ENCODE measurements at places on chromosomes 2 and 18.

DNA sequence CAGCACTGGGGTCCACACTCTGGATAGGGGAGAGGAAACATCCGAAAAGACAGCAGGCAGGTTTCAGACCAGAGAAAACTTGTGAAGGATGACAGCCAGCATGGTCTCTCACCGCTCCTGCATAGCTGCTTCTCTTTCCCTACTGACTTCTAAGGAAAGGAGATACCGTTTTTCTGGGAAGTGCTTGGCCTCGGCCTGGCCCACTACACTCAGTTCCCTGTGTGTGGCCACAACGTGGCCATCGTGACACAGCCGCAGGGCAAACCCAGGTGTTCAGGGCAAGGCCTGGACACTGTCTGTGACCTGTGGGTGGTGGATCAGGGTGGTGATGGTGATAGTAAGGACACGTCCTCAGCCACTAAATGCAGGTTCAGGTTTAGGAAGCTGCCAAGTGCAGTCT, 34.2 kb upstream of the ACAA2 start:
- DNase-seq = no peak

DNA sequence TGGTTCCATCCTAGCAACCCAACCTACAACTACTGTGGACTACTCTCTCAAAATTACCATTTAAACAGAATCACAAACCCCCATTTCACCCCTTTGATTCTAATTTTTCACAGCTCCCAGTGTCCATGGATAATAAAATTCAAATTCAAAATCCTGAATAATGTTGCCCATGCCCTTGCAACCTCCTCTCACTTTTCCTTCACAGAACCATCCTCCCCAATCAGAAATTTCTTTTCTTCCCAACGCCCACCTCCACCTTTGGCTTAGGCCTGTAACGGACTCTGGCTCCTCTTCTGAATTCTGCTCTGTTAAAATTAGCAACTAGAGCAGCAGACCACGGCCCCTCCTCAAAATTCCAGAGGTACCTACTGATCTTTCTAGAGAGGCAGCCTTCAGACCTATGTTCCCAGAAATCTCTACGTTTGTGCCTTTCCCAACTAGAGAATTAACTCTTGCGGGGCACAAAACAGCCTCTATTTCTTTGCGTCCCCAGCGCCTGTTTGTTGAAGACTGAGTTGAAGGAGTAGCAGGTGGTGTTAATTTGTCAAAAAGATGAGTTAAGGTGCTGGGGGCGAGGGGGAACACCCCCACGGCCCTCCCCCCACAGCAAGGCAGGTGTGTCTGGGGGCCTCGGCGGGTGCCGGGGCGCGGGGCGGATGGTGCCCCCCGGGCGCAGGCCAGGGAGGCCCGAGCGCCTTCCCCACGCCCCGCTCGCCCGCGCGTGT, 428 bp upstream of the MAP3K20 start:
- peak; percentile 38 for DNase-seq

DNA sequence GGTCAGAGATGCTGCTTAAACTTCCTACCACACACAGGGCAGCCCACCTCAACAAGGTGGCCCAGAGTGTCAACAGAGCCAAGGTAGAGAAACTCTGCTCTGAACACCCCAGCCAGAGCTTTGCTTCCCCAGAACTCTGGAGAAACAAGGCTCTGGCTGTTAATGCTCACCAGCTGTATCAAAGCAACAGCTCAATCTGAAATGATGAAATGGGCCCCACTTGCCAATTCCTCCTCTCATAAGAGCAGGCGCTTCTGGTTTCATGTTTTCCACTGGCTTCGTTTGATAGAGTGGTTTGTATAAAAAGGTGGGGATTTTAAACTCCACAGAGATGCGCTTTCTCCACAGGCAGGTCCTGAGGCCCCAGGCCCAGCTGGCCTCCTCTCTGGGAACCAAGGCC, 60.9 kb upstream of the TFCP2L1 start:
- no peak for DNase-seq

DNA sequence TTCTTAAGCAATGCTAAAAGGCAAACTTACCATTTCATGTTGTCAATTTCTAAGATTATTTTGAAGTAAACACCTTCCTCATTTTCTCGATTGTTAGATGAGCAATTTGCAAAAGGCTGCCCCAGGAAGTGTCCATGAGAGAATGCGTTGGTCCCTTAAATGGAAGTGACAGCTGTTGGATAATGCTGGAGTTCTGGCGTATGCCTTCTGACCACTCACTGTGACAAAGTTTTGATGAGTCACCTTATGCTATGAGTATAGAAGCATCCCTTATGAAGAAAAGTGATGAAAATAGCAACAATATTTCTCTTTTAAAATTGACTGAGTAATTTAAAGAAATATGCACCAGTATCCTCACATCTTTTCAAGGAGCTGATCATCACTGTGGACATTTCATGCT, 1497.5 kb downstream of the DPP10 start:
- DNase-seq = no peak

DNA sequence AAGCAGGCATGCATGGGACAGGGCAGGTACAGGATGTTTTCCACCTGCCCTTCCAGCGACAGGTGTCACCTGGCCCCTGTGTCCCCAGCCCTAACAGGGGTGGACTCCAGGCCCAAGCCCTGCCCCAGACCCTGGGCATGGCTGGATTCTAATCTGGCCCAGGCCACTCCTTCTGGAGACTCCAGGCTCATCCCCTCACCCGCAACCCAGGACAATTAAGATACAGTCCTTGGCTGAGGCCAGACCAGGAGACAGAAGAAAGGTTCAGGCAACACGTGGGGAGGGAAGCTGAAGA, 9.5 kb downstream of the BIN1 start:
- DNase-seq = no peak

GRCh38 chr2:48467637-48468036, 62.3 kb upstream of the STON1 start:
- DNase-seq = no peak

GRCh38 chr2:181149056-181149455, 168.7 kb downstream of the UBE2E3 start:
- no peak for DNase-seq

DNA sequence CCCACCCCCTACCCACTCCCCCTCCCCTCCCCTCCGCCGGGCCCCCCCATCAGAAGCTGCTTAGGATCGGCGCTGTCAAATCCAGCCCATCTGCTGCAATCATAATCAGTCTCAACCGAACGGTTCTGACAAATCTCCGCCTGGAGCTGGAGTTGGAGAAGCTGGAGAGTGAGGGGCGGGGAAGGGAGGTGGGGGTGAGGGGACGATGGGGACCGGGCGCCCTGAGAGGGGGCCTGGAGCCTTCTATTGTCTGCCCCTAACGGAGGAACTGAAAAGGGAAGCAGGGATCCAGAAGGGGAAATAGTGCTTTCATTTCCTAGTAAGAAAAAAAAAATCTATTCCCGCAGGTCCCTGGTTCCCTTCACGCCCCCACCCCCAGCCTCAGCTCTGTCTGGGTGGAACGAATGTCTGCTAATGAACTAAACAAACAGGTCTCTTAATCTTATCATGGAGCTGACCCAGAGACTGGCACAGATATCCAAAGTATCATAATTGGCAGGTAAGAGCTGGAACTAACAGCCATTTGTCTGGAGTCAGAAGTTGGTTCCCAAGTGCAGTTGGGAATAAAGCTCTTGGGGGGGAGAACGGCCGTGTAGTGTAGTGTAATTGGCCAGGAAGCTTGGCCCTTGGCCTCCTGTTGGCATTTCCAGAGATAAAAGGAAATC, 301.2 kb downstream of the NCKAP5 start:
- DNase-seq = peak; percentile 10

GRCh38 chr2:170284205-170284604, 106.3 kb downstream of the MYO3B start:
- DNase-seq = no peak

GRCh38 chr2:237043866-237044265, 41.8 kb upstream of the COPS8 start:
- DNase-seq = no peak

DNA sequence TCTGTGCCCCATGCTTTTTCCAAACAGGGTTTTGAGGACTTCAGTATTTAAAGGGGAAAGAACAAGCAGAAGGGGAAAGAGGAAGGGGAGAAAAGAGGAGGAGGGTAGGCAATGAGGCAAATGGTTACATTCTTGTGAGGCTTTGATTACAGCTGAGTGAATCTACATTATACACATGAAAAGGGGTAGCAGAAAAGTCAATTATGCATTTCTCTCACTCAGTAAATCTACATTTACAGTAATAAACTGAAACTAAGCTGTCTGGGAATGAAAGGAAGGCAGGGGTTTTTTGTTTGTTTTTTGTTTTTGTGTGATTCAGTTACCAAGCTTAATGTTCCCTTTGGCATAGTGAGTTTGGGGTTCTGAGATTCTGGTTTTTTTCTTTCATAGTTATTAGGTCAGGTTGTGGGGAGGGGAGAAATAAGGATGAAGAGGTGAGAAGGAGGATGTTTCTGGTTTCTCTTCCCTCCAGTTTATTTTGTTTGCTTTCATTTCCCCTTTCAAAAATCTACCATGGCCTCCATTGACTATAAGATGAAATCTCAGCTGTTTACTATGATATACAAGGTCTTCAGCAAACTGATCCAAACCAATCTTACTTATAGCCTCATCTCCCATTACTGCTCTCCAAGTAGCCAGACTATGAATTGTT, 18.7 kb downstream of the C18orf63 start:
- DNase-seq = no peak

- DNase-seq = no peak
Observed at GRCh38 chr2:238114851-238115660, 14.9 kb downstream of the ESPNL start.

- DNase-seq = no peak
Observed at GRCh38 chr2:27901234-27901633, 10.7 kb downstream of the BABAM2 start.

DNA sequence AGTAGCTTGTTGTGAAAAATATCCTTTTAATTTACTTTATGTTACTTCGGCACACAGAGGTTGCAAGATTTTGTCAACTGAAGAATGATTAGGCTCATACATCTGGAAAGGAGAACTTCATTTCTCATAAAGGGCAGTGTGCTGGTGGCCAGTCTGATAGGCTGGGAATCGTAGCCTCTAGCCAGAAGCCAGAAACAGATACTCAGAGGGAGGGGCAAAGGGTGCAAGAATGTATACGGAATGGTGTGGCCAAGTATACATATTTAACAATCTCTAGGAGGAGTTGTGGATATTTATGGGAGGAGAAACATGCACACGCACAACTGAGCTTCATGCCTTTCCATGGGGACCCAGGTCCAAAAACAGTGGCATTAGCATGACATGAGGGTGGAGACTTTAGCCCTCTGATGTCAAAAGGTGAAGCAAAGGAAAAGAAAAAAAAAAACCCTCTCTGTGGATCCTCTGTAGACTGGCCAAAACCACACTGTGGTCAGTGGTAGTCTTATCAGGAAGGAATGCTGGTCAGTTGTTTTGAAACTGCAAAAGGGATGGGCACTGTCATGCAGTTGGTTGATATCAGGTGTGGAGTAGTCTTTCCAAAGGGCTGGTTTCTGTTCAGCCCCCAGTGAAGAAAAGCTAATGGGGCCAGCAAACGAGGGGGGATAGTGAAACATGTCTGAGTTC, 34.9 kb upstream of the APCDD1 start:
- DNase-seq = no peak

GRCh38 chr2:32058130-32058529, 5.2 kb upstream of the SPAST start:
- no peak for DNase-seq

GRCh38 chr18:79805211-79805887, 7.6 kb downstream of the KCNG2 start:
- DNase-seq = no peak

DNA sequence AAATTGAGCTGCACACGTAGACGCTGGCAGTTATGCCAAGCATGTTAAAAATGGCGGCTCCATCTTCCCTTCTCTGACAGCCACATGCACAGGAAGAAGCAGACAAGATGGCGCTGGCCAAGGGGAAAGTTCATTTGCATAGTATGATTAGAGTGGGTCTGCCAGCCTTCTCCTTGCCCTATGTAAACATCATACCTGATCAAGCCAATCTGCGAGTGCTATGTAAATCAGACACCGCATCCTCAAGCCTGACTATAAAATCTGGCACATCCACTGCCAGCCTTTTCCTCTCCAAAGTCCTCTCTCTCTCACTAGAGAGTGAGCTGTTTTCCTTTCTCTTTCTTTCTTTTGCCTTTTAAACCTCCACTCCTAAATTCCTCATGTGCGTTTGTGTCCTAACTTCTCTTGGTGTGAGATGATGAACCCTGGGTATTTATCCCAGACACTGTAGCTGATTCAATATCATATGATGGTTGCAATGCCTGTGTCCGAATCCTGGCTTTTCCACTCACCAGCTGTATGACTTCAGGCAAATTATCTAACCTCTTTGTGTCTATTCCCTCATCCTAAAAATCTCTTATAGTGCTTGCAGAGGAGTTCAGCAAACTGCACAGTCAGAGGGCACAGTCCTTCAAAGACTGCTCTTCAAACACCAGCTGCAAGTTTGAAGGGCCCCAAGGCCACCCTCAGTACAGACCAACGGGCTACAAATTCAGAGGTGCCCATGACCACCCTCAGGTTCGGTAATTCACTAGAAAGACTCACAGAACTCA, 39.3 kb upstream of the ITSN2 start:
- DNase-seq = peak; percentile 92

All from NCI-H345 (cell line).